ENCODE measurements at places on chromosomes 1 and 21.

DNA sequence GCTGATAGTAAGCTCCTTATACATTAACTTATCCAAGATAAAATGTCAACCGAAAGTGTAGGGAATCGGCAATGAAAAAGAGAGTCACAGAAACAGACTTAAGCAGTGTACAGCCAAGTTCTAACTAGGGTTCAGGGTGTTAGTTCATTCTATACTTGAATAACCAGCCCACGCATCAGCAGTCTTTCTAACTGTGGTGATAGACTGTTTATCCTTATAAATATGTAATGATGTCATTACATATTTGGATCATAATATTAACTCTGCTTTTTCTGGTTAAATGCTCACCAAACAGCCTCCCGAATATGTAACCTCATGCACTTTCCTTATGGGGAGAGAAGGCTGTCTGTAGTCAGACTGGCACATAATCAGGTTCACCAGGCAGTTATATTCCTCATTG lies 11.0 kb downstream of the HMCN1 start:
- no peak for DNase-seq

DNA sequence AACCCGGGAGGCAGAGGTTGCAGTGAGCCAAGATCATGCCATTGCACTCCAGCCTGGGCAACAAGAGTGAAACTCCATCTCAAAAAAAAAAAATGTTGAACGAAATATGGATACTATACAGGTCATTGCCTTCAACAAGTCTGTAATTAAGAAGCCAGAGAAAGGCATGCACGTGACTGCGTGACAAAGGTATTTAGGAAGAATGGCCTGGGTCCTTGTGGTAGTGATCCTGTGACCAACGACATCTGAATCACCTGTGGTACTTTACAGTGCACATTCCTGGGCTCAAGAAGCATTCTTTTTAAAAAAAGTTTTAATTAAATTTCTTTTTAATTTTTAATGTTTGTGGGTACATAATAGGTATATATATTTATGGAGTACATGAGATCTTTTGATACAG lies 115.0 kb downstream of the GREM2 start:
- no peak for DNase-seq

DNA sequence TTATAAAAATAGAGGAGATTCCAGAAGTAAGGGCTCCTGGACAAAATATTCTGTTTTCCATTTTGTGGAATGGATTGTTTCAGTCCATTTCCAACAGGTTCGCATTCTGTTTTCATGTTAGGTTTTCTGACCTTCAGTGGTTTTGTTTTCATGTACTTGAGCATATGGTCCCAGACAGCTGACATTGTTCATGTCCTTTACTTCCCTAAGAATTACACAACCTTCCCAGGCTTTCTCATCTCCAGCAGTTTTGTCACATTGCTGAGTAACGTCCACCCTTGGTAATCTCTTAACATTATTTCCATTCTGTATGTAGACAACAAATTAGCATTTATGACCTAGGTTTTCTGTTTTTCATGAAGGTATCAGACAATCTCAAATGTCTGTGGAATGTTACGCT lies 21.0 kb upstream of the ERRFI1 start:
- peak; percentile 83 for DNase-seq

DNA sequence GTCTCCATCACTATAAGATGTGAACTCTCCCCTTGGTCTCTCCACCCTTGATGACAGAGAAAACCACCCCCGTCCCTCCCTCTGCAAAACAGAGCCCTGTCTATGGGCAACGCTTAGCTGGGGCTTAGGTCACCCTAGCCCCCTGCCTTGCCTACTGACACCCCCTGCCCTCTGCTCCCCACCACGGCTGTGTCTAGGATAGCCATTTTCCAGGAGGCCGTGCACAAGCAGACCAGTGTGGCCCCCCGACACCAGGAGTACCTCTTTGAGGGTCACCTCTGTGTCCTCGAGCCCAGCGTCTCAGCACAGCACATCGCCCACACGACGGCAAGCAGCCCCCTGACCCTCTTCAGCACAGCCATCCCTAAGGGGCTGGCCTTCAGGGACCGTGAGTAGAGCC lies 8.5 kb downstream of the IKBKE start:
- DNase-seq: no peak

- peak; percentile 92 for DNase-seq
Measured at GRCh38 chr1:46616277-46617107, at the start of gene MOB3C. Gene MOB3C, minus strand, starts transcription at chr1:46616811. Its CDS starts 3,490 bp downstream, at chr1:46613321.

DNA sequence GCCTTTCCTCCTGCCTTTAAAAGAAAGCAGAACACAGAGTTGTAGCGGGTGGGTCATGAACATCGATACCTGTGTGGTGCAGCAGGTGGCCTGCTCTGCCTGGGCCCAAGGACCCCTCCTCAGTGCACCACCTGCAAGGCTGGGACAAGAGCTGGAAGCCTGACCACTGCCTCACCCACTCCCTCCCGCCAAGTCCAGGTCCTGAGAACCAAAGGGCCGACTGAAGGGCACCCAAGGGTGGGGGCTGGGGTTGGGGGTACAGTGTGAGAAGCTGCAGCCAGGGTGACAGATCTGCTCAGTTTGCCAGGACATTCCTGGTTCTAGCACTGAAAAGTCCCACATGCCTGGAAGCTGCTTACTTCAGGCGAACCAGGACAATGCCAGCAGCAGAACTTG lies 36.1 kb downstream of the NTPCR start:
- DNase-seq: no peak
